ENCODE measurements at places on chromosomes 1 and 21.
A peak's percentile ranks its signal among the peaks of the same experiment; 100 is the strongest.

DNA sequence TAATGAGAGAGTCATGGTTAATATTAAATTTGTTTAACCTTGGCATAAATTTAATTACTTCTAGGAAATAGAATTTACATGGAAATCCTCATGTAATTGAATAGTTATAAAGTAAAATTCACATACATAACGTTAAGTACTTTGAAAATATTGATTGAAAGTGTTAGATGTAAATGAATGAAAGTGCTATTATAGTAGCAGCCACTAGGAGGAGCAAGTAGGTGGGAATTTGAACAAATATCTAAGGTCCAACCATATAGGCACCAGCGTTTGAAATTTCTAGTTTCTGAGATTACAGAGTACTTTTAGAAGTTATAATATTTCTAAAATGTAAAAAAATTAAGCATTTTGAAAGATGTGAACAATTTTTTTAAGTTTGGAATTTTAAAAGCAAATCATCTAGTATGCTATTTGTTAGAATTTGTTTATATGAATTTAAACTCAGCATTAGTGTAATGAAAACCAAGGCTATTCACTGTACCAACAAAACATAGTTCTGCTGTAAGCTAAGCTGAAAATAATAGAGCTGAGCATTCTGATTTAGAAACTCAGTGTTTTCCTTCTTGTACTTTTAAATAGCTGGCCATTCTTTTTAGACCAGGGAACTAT lies 3.3 kb downstream of the B3GALT2 start:
- DNase-seq, result no peak

GRCh38 chr1:245575710-245576109 lies 420.9 kb downstream of the KIF26B start:
- DNase-seq, result no peak

GRCh38 chr1:185566995-185567394 lies 167.2 kb upstream of the HMCN1 start:
- DNase-seq, result no peak

GRCh38 chr1:91750398-91750996 lies 135.5 kb downstream of the TGFBR3 start:
- DNase-seq, result no peak

DNA sequence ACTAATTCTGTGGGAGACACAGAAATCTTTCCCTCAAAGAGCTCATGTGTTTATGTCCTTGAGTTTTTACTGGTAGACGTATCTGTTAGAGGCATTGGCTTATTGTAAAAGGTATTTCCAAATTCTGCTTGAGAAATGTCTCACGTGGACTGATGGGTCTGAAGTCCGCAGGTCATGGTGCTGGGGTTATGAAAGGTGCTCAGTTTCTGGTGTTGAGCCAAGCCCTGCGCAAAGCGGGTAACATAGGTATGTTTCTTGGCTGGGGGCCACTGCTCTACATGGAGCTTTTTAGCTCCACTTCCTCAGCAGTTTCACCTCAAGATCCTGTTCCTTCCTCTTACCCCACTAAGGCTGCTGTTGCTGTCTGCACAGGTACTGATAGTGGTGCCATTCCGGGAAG lies 10.8 kb downstream of the UTP25 start:
- no peak for DNase-seq

DNA sequence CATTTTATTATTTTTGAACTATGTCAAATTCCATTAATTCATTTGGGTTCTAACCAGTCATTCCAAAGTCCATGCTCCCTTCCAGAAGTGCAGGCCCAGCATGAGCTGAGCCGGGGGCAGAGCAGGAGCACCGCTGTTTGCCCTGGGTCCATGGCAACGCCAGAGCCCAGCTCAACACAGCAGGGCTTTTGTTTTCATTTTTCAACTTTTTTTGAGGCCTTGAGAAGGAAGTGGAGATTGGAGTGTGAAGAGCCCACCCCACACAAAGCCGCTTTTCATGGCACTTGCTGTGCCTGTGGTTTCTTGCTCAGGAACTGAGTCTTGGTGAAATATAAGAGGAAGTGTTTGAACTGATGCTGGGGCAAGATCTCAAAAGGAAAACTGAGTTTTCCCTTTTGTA lies 13.2 kb upstream of the PRMT2 start:
- DNase-seq, result no peak

DNA sequence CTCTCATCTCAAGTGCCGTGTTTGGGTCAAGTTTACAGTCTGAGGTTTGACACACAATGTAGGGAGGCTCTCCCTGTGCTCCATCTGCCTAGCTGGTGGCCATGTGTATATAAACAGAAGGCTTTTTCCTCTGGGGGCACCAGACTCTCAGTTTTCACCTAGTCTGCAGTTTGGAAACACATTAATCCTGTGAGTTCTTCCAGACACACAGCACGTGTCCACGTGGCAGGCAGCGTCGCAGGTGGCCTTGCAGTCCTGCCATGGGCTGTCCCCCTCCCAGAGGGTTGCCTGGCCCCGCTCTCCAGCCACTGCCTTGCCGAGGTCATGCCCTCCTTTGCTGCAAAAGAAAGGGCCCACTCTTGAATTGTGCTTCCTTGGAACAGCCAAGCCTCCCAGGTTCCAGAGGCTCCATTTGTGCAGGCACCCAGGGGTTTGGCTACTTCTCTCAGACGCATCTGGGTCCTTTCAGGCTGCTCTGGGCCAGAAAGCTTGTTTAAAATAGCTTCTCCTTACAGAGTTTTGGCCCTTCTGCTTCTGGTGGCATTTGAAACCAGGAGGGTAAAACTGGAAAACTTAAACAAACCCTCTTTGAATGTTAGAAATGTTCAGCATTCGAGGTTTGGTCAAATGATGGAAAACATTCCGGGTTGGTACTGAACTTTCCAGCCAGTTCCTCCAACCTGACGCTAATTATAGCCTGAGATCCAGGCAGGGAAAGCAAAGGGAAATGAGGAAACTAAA lies 4.4 kb upstream of the RUNX1 start:
- no peak for DNase-seq

GRCh38 chr1:109327285-109327684 lies 20.5 kb upstream of the MYBPHL start:
- no peak for DNase-seq

- DNase-seq, result no peak
These were observed 240.5 kb downstream of the RPS6KC1 start for GRCh38 chr1:213291526-213291925.

GRCh38 chr21:41068967-41069642 lies 98.9 kb upstream of the BACE2 start:
- DNase-seq, result peak; percentile 16

GRCh38 chr1:26583646-26584485 lies 54.3 kb downstream of the RPS6KA1 start:
- DNase-seq, result no peak

DNA sequence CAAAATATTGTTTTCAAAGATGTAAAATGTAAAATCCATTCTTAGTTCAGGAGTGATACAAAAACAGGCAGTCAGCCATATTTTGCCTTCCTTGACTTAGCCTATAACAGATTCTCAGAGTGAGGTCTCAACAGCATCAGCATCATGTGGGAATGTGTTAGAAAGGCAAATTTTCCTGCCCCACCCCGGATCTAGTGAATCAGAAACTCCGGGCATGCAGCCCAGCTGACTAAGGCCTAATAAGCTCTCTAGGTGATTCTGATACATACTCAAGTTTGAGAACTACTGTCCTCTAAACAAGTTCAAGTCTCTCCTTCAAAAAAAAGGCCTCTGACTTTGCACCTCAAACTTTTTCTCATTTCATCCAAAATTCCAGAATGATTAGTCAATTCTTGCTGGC lies 46.9 kb upstream of the PRRC2C start:
- no peak for DNase-seq

GRCh38 chr1:50503515-50503914 lies 80.3 kb upstream of the DMRTA2 start:
- DNase-seq, result no peak

- no peak for DNase-seq
These were observed 21.9 kb downstream of the UBE2Q1 start for GRCh38 chr1:154536570-154536969.

- DNase-seq, result no peak
These were observed 34.8 kb downstream of the ANKRD13C start for GRCh38 chr1:70319750-70320149.

DNA sequence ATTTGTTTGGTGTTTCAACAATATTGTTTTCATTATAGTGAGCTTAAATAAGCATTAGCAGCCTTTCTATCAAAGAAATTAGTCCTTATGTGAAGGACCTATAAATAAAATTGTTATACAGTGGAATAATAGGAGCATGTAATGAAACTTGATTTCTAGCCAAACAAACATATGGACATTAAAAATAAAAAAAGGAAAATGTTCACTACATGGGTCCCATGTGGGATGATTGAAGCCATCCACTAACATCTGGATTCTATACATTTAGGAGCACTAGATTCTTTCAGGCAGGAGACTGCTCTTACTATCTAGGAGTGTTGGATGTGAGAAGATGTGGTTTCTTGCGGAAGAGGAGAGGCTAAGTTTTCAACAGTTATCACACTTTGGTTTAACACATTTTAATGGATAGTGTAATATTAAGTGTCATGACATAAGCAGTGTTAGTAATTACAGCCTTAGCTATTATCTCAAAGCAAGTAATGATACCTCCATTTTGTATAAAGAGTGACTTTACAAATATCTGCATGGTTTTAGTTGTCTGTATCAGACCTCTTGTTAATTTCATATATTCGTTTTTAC lies 62.3 kb downstream of the LYPLAL1 start:
- DNase-seq, result no peak

GRCh38 chr1:156914440-156914856 lies 6.0 kb upstream of the LRRC71 start:
- no peak for DNase-seq

DNA sequence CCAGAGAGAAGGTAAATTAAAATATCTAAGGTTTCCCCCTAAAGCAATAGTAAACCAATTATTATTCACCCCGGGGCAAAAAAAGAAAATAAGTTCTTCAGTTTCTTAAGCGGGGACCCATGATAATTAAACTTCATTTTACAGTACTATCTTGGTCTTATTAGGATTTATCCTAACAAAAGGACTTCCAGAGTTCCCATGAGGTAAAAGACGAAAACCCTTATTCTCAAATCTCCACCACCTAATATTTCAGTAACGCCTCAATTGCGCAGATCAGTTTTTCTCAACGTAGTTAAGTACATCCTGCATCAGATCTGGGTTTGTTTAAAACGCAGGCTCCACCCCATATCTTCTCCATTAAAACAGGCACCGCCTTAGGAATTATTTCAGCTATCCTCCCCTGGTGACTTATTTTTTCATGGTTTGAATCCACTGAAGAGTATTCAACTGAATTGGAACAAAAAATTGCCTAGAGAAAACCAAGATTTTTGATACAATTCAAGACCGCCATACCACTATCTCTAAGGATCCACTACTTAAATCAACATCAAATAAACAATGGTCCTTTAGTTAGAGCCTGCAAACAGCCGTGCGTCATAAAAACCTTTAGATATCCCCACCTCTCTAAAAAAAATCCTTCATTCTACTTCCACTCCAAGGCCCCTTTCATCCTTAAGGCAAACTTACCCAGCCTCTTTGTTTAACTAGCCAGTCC lies 1.7 kb downstream of the MCL1 start:
- no peak for DNase-seq

DNA sequence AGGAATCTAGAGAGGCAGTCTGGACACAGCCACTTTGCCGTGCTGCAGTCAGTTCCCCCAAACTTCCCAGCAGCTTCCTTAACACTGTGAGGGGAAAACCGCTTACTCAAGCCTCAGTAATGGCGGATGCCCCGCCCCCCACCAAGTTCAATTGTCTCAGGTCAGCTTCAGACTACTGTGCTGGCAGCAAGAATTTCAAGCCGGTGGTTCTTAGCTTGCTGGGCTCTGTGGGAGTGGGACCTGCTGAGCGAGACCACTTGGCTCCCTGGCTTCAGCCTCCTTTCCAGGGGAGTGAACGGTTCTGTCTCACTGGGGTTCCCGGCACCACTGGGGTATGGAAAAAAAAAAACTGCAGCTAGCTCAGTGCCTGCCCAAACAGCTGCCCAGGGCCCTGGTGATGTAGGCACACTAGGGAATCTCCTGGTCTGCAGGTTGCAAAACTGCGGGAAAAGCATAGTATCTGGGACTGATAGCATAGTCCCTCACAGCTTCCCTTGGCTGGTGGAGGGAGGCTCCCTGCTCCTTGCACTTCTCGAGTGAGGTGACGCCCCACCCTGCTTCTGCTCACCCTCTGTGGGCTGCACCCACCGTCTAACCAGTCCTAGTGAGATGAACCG lies 23.7 kb upstream of the HFM1 start:
- DNase-seq, result no peak

- DNase-seq, result no peak
These were observed 57.4 kb downstream of the ARID4B start for GRCh38 chr1:235270625-235271024.

- no peak for DNase-seq
These were observed 213.2 kb upstream of the JUN start for GRCh38 chr1:58997060-58997411.

- DNase-seq, result no peak
These were observed 39.2 kb downstream of the DISP3 start for GRCh38 chr1:11518016-11518701.

DNA sequence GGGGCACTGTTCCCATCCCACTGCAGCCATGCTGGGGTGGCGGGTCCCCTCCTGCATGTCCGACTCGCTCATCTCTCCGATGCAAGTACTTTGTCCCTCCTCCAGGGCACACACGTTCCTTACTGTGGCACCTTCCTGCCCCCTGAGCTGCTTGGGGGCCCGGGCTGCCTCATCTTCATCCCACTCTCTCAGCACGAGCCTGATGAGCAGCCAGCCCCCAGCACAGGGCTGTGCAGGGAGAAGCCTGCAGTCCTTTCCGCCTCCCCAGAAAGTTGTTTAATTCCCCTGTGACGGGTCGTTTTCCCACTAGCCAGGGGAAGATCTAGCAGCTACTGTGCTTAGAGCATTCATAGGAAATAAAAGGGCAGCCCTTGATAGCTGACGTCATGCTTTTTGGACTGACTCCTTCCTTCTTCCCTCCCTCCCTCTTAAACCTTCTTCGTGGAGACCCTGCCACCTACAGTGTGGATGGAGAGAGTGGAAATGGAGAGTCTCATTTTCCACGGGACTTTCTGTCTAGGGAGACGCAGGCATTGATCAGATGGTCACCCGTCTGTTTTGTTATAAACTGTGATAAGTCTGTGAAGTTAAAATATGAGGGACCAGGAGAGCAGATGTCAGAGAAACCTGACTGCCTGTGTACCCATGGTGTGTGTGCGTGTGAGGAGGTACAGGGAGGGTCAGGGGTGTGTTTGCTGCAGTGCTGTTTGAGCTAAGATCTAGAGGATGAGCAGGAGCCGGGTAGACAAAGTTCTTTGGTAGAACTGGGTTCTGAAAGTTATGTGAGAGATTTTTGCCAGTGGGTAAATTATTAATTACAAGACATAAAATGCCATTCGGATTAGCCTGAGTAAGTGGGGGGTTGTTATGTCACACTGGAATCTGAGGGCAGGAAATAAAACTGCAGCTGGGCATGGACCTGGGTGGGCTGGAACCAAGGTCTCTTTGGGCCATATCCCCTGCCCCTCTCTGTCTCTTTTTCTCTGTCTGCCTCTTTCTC lies 34.3 kb downstream of the GPR137B start:
- DNase-seq, result no peak

DNA sequence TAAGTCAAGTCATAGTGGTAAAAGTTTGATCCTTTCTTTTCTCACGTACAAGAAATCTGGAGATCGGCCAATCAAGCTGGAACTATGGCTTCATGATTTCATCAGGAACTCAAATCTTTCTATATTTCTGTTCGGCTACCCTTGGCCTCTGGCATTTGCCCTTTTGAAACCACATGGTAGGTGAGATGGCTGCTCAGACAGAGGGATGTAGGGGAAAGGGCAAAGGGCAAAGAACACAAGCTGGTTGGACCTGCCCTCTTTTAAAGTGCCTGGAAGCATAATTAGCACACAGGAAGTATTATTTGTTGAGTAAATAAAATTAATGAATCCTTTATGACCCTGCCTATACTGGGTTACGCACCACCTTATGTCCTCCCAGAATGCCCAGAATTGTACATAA lies 11.5 kb upstream of the RGS1 start:
- no peak for DNase-seq

GRCh38 chr1:100482167-100482566 lies 55.8 kb upstream of the GPR88 start:
- no peak for DNase-seq
